Stimulated activated CD4-positive, alpha-beta T cell treated with anti-CD3 and anti-CD28 coated beads, Interleukin-15, amount 100 ng/mL, for 24 hours (primary cell): ENCODE measurements at places on chromosomes 2 and 18.

- DNase-seq: no peak
Observed at GRCh38 chr2:17538022-17538843, 2.3 kb upstream of the VSNL1 start.

- no peak for DNase-seq
Observed at GRCh38 chr2:224850081-224850480, 133.9 kb upstream of the CCDC195 start.

GRCh38 chr2:217992061-217992460, 10.7 kb downstream of the TNS1 start:
- DNase-seq: no peak

DNA sequence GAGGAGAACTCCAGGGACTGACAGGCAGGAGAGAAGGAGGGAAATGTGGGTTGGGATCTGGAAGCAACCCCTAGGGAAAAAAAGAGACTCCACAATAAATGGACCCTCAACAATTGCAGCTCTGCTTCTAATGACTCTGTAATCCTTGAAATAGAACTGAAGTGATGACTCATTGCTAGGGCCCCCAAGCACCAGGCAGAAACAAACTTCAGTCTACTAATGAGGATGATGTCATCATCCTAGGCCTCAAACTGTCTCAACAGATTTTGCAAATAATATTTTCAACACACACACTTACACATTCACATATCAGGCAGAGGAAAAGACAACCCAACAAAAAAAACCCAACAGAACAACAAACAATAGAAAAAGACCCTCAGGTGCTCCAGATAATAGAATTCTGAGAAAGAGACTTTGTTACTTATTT, 143.3 kb downstream of the HDAC4 start:
- peak; percentile 36 for DNase-seq

DNA sequence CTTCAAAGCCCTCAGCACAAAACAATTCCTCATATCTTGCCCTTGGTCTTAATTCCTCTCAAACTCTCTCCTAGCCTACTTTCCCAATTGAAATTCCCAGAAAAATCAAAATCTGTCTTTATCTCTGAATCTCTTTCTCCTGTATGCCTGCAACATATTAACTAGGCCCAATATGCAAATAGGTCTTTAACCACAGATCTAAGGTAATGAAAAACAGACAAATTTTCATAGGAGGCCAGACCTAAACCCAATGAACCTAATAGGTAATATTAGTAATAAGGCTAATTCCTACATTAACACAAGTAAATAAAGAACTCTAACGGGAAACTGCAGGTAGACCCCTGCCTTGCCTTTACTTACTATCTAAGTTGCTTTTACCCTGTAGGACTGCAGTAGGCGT, 41.4 kb downstream of the WDR33 start:
- no peak for DNase-seq

DNA sequence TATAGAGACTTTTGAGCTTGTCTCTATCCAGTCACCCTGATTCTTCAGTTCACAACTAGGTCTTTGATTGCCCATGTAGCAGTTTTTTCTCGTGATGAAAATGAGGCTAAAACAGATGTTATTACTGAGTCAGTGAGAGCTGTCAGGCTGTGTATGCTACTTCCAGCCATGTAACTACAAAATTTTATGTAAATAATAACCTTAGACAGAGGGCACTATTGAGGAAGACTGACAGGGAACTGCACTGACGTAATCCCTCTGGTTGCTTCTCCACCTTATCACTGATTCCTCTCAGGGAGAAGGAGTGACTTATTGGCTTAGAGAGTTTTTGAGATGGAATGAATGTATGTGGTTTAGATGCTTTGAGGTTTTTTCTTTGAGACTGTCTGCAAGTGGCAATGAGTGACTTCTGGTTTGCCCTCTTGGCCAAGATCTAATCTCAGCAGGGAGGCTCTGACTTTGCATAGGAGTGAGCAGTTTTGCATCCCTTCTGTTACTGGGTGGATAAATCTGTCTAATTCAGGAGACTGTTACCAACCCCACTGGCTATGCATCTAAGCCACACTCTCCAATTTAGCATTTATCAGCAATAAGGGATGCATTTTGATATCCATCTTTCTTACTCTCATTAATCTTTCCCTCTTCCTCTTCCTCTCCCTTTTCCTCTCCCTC, 555.2 kb upstream of the FANCL start:
- no peak for DNase-seq

DNA sequence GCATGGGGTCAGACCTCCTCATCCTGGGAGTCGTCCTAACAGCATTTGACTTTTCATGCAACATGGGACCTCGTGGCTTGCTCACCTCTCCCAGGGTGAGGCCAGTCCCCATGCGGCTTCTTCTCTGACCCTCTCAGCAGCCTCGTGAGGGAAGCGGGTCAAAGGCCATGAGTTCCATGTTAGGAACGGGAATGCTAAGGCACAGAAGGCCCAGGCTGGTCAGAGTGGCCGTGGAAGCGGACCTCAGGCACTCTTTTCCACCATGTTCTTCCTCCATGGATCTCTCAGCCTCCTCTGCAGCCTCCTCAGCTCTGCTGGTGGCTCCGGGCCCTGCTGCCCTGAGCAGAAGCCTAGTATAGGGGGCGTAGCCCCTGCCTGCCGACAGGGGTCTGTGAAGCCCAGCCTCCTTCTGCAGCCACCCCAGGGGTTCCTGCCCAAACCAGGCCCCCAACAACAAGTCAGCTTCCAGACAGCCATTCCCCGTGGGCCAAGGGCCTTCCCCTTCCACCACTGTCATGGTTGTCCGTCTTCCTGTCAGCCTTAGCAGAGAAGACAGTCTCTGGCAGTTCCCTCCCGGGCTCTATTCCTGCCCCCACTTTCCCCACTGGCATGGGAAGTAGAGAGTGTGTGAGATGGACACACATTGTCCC, 60.0 kb upstream of the OTOF start:
- no peak for DNase-seq

DNA sequence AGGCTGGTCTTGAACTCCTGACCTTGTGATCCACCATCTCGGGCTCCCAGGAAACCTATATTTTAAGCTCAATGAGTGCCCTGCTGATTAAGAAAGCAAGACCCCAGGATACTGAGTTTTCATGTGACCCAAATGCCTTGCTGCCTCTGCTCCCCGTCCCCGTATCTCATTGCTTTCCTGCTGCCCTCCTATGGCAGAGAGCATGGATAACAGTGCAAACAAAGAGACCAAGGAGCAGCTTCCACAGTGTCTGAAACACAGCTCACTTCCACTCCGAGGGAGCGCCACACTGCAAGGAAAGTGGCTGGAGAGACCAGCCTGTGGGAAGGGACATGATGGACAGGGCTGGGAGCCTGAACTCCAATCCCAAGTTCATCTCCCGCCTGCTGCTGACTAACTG, 246.8 kb downstream of the TMEM182 start:
- DNase-seq: no peak

DNA sequence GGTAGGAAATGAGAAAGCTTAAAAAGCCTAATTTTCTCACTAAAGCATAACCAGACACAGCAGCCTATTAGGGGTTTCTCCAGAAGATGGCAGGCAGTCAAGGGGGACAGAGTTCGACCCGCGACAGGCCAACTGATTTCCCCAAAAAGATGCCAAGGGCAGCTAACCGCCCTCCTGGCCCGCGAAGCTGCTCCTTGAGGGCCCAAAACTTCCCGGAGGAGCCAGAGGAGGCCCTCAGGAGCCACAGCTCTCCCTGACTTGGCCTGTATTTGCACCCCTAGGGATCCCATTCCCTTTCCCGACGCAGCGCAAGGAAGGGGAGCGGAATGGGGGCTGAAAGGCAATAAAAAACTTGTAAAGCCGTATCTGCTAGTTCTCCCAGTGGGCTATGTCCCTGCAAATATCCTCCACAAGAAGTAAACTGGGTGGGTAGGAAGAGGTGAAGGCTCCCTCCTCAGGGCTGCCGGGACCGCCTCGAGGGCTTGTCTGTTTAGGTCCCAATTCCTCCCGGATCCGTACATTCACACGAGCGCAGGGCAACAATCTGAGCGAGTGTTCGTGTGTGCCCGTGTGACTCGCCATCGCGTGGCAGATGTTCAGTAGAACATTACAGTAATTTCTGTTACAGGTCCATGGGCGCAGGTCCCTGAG, 756 bp upstream of the NAGK start:
- peak; percentile 30 for DNase-seq

DNA sequence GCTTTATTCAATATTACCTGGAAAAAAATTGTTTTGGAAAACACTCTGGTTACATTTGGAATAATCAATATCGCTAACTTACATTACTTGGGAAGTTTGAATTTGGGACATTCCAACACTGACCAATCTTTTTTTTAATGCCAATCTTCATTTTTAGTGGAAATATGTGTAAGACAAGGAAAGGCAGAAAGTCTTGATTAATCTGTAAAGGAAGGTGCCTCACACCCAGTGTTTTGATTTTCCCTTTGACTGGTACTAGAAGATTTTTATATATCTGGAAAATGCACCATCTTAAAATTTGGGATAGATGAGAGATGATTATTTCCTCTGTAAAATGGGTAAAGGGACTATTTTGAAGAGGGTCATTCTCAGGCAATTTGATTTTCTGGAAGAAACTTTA, 879.2 kb upstream of the ZEB2 start:
- no peak for DNase-seq

DNA sequence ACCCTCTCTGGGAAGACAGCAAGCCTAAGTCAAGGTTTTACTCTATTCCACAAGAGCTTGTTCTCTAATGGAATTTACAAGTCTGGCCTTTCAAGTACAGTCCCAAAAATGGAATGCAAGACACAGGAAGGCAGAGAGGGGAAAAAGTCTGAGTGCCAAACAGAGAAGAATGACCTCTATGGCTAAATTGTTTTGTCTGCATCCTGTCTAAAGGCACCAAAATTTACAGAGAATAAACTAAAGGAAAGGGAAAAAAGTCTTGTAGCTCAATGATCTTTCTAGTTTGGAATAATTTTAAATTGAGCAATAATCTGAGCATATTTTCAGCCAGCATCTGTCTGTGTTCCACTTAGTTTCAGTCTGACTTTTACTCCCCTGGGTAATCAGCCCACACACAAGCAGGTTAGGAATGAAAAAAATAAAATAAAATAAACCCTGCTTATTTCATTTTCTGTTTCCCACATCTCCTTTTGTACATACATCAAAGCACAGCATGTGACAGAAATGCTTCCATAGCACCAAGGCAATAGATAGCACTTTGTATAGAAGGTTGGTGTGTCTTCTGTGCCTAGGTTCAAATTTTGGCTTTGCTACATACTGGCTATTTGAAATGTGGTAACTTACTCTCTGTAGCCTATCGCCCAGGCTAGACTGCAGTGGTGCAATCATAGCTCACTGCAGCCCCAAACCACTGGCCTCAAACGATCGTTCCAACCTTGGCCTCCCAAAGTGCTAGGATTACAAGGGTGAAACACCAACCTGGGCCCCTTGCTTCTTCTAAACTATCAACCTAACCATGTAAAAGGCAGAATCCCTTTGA, 105.1 kb downstream of the SLC8A1 start:
- no peak for DNase-seq

GRCh38 chr18:45657357-45658335, 42.4 kb downstream of the SLC14A2 start:
- no peak for DNase-seq

DNA sequence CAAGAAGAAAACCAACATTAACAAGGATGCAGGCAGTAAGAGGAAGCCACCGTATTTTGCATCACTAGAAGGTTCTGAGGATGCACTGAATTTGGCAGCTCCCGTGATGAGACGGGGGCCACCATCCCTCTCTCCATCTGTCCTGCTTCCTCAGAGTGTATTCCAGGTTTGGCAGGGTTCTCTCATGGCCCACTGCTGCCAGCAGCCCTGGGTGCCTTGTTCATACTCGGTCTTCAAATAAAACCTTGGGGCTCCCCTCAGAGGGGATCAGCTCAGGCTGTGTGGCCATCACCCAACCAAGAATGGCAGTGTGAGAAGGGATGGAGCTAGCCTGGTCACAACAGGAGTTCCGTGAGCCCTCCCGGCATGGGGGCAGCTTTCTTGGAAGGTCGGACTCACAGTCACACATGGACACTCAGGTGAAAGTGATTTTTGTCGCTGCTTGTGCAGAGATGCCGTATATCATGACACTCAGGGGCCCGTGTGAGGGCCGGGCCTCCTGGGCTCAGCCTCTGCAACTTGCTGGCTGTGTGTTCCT, 12.8 kb upstream of the MBP start:
- DNase-seq: no peak

DNA sequence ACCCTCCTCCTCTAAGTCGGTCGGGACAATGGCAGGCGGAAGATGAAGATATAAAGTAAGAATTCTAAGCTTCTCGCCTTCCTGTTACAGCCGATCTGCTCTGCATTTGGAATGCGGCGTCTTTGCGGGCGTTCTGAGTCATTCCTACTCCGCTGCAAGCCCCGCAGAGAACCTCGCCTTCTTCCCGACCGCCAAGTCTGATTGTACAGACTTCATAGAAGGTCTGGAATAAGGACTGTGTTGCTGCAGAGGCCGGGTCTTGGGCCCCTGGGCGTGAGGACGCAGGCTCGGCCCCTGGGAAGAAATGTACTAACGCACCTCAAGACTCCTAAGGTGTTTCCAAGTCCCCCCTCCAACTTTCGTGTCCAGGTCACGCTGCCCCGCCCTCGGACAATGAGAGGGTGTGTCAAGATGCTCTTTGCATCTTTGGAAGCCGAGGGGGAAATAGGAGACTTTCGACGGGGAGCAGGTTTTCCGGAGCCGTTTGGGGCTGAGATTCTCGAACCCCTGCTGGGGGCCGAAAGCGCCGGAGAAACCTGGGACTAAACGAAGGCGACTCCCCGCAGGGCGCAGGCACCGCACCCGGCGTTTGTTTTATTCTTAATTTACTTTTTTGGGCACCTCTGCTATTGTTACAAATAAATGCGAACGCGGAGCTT, 12.7 kb upstream of the PAX3 start:
- DNase-seq: no peak

- DNase-seq: no peak
Observed at GRCh38 chr2:86785456-86785855, 5.3 kb downstream of the CD8A start.

DNA sequence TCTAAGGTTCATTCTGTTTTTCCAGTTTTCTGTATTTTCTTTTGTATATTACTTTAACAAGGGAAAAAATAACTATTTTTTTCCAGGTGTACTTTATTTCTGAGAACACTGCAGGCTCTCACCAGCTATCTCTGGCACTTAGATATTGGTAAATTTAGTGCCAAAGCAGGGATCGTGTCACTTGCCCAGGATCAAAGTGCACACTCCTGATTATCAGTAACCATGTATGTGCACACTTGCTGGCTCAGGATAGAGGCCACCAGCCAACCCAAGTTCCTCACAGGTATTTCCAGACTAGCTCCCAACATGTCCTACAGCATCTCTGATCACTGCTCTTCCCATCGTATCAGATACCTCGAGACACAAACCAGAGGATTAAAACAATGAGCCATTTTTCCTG, 5.8 kb upstream of the FZD5 start:
- DNase-seq: no peak

GRCh38 chr18:79525556-79526467, 130.1 kb downstream of the NFATC1 start:
- no peak for DNase-seq

- DNase-seq: no peak
Observed at GRCh38 chr2:151770995-151771394, 36.7 kb upstream of the NEB start.

- no peak for DNase-seq
Observed at GRCh38 chr2:168064011-168064998, 183.1 kb downstream of the STK39 start.

- DNase-seq: no peak
Observed at GRCh38 chr2:144267239-144267638, 252.7 kb downstream of the ZEB2 start.

GRCh38 chr2:148616662-148617061, 27.9 kb upstream of the EPC2 start:
- DNase-seq: no peak
